ENCODE measurements at places on chromosomes 12 and 14.

DNA sequence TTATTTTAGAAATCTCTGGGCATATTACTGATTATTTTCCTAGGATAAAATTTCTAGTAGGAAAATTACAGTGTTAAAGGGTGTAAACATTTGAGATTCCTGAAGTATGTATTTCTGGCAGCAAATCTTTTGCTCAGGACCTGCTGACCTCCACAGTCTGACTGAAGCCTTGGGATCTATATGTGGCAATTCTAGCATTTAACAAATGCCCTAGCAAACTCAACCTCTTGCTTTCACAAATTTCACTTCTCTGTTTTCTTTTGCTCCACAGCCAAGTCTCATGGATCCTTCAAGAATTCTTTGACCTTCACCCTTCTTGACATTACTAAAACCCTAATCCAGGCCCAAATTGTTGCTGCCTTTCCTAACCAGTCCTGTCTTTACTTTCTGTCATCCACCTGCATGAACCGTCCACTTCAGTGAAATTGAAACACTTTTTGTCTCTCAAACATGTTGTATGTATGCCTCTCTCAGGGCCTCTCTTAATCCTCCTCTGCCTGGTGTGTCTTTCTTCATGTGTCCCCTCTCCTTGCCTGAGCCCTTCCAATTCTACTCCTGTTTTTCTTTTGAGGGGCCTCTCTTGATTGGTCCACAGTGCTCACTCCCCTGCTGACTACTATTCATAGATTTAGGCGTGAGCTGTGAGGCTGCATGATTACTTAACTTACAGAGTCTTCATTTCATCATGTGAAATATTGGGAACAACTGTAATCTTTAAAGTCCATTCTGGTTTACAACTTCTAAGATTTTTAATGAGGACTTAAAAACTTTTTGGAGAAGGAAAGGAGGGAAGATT is 5.1 kb upstream of the DYRK4 start:
- peak overlapping the region; percentile 6 for H3K27ac ChIP-seq
- no peak for DNase-seq
- H3K4me1 ChIP-seq: peaks cover 2% of the 10 kb centered on the region
- H3K27me3 ChIP-seq: peaks cover 3% of the 10 kb centered on the region
- H3K4me3 ChIP-seq: no peak overlapping the region

- no peaks in the 10 kb centered on the region for H3K36me3 ChIP-seq
- no peaks in the 10 kb centered on the region for H3K27me3 ChIP-seq
- H3K4me3 ChIP-seq: no peak overlapping the region
- H3K4me1 ChIP-seq: no peaks in the 10 kb centered on the region
- no peak overlapping the region for H3K27ac ChIP-seq
Observed at GRCh38 chr12:122934722-122935121, 31.5 kb downstream of the ABCB9 start.

DNA sequence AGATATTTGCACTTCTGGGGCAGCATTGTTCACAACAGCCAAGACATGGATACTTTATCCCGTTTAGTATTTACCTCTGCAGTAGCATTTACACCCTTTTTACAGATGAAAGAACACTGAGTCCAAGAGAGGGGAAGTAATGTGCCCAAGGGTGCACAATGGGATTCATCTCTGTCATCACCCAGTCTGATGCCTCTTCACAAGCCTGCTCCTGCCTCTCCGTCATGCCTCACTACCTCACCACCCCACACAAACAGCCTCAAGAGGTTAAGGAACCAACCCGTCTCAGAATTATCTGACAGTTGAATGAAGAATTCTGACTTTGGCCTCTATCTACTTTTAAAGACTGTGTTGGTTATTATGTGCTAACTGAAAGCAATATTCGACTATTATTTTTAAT is 368.4 kb downstream of the ATP23 start:
- no peaks in the 10 kb centered on the region for H3K27me3 ChIP-seq
- H3K4me1 ChIP-seq: no peaks in the 10 kb centered on the region
- DNase-seq: no peak
- H3K4me3 ChIP-seq: no peak overlapping the region
- H3K27ac ChIP-seq: no peak overlapping the region

- no peaks in the 10 kb centered on the region for H3K4me1 ChIP-seq
- DNase-seq: peak; percentile 82
- H3K27me3 ChIP-seq: peaks cover 8% of the 10 kb centered on the region
- H3K36me3 ChIP-seq: no peaks in the 10 kb centered on the region
- H3K27ac ChIP-seq: peak overlapping the region; percentile 11
- no peak overlapping the region for H3K4me3 ChIP-seq
Observed at GRCh38 chr12:131390412-131391334, 320.2 kb upstream of the SFSWAP start.

DNA sequence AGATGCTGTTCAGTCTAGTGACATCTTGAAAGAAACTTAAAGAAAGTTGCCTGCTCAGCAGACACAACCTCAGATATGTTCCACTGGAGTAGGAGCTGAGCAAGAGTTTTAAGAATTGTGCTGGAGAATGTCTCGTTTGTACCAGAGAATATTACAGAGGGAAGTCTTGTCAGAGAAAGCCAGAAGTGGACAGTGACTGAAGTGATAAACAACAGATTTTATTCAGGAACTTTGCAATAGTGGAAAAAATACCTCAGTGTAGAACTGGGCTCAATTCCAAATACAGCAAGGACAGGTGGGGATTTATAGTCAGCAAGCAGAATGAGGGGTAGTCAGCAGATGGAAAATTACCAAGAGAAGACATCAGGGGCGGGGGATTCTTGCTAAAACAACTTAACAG is 18.6 kb downstream of the ZDHHC17 start:
- no peaks in the 10 kb centered on the region for H3K27me3 ChIP-seq
- no peak overlapping the region for H3K4me3 ChIP-seq
- DNase-seq: no peak
- H3K36me3 ChIP-seq: peaks cover 13% of the 10 kb centered on the region
- H3K4me1 ChIP-seq: peaks cover 7% of the 10 kb centered on the region

GRCh38 chr14:36055681-36056225 is 120.8 kb downstream of the PTCSC3 start:
- H3K27ac ChIP-seq: no peak overlapping the region
- peaks cover 9% of the 10 kb centered on the region for H3K27me3 ChIP-seq
- no peaks in the 10 kb centered on the region for H3K4me1 ChIP-seq
- no peak overlapping the region for H3K4me3 ChIP-seq

DNA sequence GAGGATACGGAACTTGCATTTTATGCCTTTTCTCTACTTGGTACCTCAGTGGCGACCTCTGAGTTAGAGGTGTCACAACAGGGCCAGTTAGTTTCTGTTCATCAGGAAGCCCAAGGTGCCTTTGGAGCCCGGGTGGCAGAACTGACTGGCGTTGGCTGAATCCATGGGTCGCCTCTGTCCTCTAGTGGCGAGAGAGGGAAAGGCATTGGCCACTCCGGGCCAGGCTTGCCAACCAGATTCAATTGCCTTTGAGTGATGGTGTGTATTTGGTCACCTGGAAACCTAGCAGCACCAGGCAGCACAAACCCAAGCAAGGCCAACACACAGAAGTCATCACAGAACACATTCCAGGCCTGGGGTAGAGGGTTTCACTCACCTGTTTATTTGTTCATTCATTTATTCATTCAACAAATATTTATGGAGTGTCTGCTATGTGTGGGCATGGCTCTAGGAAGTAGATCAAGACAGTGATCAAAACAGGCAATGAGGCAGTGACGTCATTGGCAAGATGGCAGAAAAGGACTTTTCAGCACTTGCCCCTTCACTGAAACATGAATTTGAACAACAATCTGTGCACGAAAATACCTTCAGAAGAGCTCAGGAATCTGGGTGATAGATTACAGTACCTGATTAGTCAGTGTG is 40.5 kb upstream of the KCNA5 start:
- no peaks in the 10 kb centered on the region for H3K36me3 ChIP-seq
- no peak overlapping the region for H3K4me3 ChIP-seq
- H3K27ac ChIP-seq: no peak overlapping the region
- peaks cover 59% of the 10 kb centered on the region for H3K27me3 ChIP-seq
- H3K4me1 ChIP-seq: no peaks in the 10 kb centered on the region

GRCh38 chr12:70260646-70261045 is 17.4 kb downstream of the CNOT2 start:
- H3K27me3 ChIP-seq: no peaks in the 10 kb centered on the region
- no peak for DNase-seq
- H3K27ac ChIP-seq: peak overlapping the region; percentile 5
- peaks cover 26% of the 10 kb centered on the region for H3K36me3 ChIP-seq

DNA sequence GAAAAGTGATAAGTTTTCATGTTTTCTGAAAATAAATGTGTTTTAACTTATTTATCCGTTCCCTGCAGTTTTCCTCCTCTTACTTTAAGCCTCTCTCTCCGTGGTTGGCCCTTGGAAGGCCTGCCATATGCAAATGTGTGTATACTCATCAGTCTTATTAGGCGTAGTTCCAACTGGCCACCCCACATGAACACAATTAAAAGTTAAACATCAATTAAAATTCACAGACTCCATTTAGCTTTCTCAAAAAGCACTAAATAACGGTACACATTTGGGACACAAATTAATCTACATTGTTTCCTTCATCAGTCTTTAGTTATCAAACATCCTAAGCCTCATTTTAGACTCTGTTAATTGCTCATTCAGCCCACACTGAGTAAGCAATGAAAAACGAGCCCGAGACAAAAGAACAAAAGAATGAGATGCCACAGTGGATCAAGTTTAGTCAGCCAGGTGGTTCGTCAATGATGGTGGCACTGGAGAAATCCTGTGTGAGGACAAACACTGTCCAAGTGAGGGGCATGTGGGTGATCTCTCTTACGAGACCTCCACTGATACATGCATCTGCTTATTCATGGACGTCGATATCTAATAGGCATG is 76.0 kb upstream of the TMCC3 start:
- H3K27ac ChIP-seq: no peak overlapping the region
- H3K36me3 ChIP-seq: peaks cover 1% of the 10 kb centered on the region
- no peak overlapping the region for H3K4me3 ChIP-seq
- no peak for DNase-seq
- H3K27me3 ChIP-seq: peaks cover 9% of the 10 kb centered on the region

DNA sequence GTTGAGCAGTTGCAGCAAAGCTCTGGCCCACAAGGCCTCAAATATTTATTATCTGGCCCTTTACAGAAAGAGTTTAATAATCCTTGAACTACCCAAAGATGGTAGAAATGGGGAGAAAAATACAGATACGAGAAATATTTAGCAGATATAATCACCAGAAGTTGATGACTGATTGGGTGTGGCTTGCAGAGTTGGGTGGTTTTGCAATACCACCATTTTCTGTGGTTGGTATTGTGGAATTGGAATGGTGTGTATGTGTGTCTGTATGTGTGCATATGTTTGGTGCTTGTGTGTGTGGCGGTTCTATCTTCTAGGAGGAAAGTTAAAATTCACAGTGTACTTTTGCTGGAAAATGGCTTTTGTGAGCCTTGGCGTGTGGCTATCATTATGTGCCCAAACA is 85.4 kb upstream of the MANSC4 start:
- no peaks in the 10 kb centered on the region for H3K36me3 ChIP-seq
- H3K27me3 ChIP-seq: no peaks in the 10 kb centered on the region
- no peak overlapping the region for H3K4me3 ChIP-seq

DNA sequence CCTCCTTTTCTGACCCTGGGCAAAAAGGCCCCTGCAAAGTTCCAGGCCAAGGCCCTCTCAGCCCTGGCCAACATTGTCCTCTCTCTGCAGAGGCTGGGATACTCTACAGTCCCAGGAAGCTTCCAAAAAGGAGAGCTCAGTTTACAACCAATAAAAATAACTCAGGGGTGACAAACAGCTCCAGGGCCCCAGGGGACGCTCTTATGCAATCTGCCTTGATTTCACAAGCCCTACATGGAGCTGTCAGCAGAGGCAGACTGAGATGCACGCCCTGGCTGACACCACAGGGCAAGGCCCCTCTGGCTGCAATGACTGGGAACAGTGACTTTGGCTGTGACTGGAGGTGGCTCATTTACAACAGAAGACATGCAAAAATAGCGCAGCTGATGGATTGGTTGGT is 129.0 kb upstream of the MED13L start:
- no peaks in the 10 kb centered on the region for H3K36me3 ChIP-seq
- no peak for DNase-seq
- H3K4me1 ChIP-seq: no peaks in the 10 kb centered on the region
- H3K27me3 ChIP-seq: peaks cover 3% of the 10 kb centered on the region

- DNase-seq: no peak
- H3K27me3 ChIP-seq: no peaks in the 10 kb centered on the region
- no peaks in the 10 kb centered on the region for H3K4me1 ChIP-seq
- H3K36me3 ChIP-seq: no peaks in the 10 kb centered on the region
Observed at GRCh38 chr12:43315961-43316360, 236.0 kb downstream of the ADAMTS20 start.

DNA sequence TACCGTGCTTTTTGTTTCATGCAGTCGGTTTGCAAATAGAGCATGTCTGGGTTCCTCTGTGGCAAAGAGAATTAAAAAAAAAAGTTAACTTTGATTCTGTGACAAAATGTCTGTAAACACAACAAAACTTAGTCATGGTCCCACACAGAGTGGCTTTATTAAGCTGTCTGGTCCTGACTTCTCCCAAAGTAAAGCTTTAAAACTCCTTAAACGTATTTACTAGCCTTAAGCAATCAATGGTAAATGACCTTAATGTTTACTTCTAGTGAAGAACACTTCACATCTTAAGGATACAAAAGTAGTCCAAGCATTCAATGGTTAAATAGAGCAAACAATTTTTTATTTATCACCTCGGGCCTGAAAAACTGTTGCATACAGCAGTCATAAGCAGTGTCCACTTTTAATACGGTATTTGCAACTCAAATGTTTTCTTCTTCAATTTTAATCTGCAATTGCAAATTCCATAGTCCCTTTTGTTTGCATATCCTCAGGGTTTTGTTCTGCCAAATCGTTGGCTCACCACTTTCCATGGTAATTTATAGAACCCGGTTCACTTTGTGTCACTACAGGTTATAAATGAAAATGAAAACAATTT is 453.0 kb upstream of the MIS18BP1 start:
- DNase-seq: no peak
- no peak overlapping the region for H3K27ac ChIP-seq
- peaks cover 6% of the 10 kb centered on the region for H3K4me1 ChIP-seq
- H3K36me3 ChIP-seq: no peaks in the 10 kb centered on the region
- no peaks in the 10 kb centered on the region for H3K27me3 ChIP-seq

- no peak overlapping the region for H3K27ac ChIP-seq
- no peak overlapping the region for H3K4me3 ChIP-seq
- H3K4me1 ChIP-seq: peaks cover 65% of the 10 kb centered on the region
- no peaks in the 10 kb centered on the region for H3K36me3 ChIP-seq
- no peaks in the 10 kb centered on the region for H3K27me3 ChIP-seq
Observed at GRCh38 chr14:94392510-94392935, 4.1 kb upstream of the SERPINA1 start.

GRCh38 chr12:106040521-106040920 is 98.2 kb downstream of the NUAK1 start:
- H3K4me1 ChIP-seq: no peaks in the 10 kb centered on the region
- H3K27me3 ChIP-seq: peaks cover 13% of the 10 kb centered on the region
- H3K27ac ChIP-seq: no peak overlapping the region
- DNase-seq: no peak
- H3K4me3 ChIP-seq: no peak overlapping the region

- H3K4me3 ChIP-seq: peak overlapping the region; percentile 97
- H3K36me3 ChIP-seq: peaks cover 22% of the 10 kb centered on the region
- peak overlapping the region; percentile 99 for H3K27ac ChIP-seq
- H3K27me3 ChIP-seq: no peaks in the 10 kb centered on the region
- DNase-seq: no peak
- peaks cover 53% of the 10 kb centered on the region for H3K4me1 ChIP-seq
Observed at GRCh38 chr12:6965714-6966113, 4.8 kb downstream of the PHB2 start.

- H3K4me3 ChIP-seq: no peak overlapping the region
- DNase-seq: no peak
- no peaks in the 10 kb centered on the region for H3K36me3 ChIP-seq
- H3K27me3 ChIP-seq: peaks cover 14% of the 10 kb centered on the region
- H3K27ac ChIP-seq: no peak overlapping the region
Observed at GRCh38 chr14:21911877-21912276, 238.3 kb upstream of the OR4E1 start.
